Sciatic nerve (tissue), 2 donors: ENCODE measurements at places on chromosomes 5 and 9. TPM values are rescaled to one million over a fixed set of nuclear protein-coding genes. Genes with fewer than 3 reads are reported as not detected.

The MLANA gene
- not detected for total RNA-seq

The PALM2AKAP2 gene
- 19.7 TPM for total RNA-seq

The SV2C gene
- total RNA-seq, result 4.9 TPM

The PCDHB9 gene
- total RNA-seq, result 3.7 TPM

The GNAQ gene
- 97.5 TPM for total RNA-seq

The ASPN gene
- 14.4 TPM for total RNA-seq

The LECT2 gene
- not detected for total RNA-seq

The PCDHB13 gene
- total RNA-seq, result 4.9 TPM

The NSG2 gene
- total RNA-seq, result not detected

The IL13 gene
- not detected for total RNA-seq

The SRD5A1 gene
- 9.6 TPM for total RNA-seq

The CBY3 gene
- not detected for total RNA-seq

The COL15A1 gene
- 94.6 TPM for total RNA-seq

The CDH9 gene
- total RNA-seq, result not detected

The KIF4B gene
- total RNA-seq, result not detected
